ENCODE measurements at places on chromosomes 5 and 9.

- DNase-seq = no peak
Observed at GRCh38 chr5:90740244-90740799, 181.7 kb downstream of the ADGRV1 start.

DNA sequence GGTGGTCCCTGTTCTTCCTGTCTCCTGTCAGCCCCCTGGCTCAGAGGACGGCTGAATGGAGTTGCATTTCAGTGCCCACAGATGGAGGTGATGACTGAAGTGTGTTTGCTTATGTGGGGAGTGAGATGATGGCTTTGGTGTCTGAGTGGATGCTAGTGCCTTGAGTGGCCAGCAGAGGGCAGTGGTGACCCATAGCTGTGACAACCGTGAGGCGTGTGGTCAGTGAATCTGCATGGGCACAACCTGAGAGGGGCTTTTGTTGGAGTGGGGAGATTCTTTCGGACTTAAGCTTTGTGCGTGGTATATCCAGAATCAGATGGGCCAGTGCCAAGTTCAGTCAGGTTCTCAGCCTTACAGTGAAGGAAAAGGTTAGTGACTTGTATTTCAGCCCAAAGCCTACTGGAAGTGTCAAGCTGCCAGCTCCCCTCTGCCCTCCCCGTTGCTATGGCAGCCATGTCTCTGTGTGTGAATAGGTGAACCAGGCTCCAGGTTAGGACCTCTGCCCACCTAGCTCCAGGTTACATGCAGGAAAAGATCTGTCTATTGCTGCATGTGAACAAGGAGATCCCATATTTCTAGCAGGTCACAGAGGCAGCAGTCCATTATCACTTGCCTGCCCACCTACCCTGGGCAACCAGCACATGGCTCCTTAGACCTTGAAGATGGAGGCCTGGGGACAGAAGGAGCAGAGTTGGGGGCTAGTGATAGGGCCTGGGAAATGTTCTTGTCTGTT lies 14.7 kb upstream of the CXXC5 start:
- DNase-seq = peak; percentile 89

DNA sequence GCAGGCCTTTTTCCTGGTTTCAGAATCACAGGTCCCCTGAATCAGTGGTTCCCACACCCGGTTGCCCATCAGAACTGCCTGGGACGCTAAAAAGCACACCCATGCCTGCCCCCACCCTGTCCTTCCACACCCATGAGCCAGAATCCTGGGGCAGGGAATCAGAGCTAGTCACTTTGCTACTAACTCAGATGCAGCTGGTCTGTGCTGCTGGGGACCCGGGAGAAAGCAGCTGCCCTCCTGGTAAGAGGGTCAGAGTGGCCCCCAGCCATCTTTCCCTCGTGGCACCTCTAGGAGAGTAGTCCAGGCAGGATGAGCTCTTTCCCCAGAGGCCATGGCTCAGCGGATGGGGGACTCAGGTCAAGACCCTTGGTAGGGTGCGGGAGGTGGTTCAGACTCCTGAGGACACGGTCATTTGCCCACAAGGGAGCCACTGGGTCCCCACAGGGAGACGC lies 11.3 kb upstream of the NUP214 start:
- DNase-seq = no peak

DNA sequence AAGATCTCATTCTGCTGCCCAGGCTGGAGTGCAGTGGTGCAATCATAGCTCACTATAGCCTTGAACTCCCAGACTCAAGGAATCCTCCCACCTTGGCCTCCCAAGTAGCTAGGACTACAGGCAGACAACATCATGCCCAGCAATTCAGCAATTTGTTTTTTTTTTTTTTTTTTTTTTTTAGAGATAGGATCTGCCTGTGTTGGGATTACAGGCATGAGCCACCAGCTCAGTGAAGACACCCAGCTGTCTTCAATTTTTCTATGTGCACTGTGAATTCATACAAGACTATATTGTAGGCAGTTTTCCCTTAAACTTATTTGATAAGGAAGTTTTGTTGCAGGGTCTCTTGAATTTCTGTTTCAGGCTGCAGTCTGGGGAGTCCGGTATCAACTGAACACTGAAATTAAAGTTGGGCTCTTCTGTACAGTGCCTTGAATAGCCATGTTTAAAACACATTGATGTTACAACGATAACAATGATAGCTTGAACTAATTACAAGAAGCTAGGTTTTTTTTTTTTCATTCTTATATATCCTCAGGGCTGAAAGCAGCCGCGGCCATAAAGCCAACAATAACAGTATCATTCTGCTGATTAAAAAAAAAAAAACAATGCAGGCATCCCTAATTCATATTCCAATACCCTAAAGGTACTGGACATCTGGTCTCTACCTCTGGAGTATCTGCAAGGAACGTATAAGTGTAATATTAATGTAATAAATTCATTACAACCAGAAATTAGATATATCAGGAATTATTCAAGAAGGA lies 63.5 kb downstream of the MPDZ start:
- no peak for DNase-seq

GRCh38 chr5:91850031-91850430 lies 466.9 kb upstream of the ARRDC3 start:
- DNase-seq = no peak

DNA sequence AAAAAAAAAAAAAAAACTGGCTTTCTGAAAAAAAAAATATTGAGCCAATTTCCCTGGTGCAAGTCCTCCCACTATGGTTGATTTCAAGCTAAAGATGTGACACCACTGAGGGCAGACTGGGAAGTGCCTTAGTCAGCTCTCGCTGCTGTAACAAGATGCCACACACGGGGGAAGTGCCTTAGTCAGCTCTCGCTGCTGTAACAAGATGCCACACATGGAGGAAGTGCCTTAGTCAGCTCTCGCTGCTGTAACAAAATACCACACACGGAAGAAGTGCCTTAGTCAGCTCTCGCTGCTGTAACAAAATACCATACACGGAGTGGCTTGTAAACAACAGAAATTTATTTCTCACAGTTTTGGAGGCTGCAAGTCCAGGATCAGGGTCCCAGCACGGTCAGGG lies 23.4 kb downstream of the BTNL9 start:
- DNase-seq = no peak

DNA sequence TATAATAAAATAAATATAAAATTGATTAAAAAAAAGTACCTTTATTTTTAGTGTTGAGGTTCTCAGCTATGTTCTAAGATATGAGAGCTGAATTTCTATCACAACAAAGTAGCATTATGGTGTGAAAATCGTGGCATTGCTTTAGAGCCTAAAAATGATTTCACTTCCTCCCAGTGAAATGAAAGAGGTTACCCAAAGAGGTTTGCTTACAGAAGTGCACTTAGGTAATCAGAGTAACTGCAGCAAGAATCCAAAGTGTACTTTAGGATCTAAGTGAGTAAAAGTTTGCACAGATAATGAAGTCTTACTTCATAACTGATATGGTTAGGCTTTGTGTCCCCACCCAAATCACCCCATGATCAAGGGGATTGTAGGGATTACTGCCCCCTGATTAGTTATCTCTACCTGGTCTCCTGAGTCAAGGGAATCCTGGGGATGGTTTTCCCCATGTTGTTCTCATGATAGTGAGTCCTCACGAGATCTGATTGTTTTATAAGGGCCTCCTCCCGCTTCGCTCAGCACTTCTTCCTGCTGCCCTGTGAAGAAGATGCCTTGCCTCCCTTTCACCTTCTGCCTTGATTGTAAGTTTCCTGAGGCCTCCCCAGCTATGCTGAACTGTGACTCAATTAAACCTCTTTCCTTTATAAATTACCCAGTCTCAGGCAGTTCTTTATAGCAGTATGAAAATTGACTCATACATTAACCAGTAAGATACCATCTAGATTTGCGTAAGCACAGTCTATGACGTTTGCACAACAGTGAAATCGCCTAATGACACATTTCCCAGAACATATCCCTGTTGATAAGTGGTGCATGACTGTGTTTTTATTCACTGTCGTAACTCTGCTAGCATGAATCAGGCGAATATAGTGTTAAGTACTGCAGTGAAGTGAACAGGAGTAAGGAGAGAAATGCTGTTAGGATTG lies 40.3 kb upstream of the LRRC70 start:
- DNase-seq = no peak

DNA sequence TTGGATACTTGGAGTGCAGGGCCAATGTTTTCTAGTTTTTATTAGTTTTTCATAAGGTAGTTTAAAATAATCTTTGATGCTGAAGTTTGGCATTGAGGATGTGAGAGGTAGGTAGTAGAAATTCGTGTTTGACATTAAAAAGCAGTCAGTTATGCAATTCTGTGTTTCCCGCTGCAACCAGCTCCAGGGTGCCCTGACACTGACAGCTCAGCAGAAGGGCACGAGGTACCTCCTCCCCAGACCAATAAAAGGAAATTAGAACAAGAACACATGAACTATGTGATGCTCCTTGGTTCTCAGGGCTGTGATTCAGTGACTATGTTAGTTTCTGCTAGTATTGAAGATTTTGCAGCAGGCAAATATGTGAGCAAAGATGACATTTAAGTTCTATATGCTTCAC lies 40.2 kb downstream of the NSUN2 start:
- DNase-seq = no peak

DNA sequence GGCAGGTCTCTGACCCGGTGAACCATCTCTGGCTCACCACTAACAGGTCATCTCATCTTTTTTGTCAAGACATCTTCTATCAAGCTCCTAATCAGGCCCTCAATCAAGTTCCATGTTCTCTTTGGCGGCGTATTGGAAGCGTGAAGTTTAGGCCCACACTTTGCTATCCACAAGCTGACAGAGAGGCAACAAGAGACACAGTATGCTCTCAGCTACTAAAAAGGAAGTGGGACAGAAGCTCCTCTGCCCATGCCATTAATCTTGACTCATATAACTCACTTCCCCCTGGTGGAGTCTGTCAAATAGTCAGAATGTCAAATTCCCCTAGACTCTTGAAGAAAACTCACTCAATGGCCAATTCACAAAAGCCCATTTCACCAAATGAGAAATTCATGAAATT lies 77.6 kb upstream of the TMC1 start:
- DNase-seq = no peak

DNA sequence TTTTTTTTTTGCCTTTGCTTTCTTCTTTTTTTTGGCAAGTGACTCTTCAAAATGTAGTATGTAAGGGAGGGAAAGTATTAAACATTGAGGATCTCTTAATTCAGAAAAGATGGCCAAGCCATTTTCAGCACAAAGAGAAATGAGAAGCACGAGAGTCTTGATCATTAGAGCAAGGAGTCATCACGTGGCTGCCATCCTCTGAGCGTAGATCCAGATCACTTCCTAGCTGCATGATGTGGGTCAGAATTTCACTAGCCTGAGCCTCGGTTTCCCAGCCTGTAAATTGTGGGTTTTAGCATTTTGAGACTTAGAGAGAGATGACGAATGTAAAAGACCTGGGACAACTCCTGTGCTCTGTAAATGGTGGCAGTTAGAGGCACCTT lies 312.9 kb downstream of the ARHGEF28 start:
- no peak for DNase-seq

DNA sequence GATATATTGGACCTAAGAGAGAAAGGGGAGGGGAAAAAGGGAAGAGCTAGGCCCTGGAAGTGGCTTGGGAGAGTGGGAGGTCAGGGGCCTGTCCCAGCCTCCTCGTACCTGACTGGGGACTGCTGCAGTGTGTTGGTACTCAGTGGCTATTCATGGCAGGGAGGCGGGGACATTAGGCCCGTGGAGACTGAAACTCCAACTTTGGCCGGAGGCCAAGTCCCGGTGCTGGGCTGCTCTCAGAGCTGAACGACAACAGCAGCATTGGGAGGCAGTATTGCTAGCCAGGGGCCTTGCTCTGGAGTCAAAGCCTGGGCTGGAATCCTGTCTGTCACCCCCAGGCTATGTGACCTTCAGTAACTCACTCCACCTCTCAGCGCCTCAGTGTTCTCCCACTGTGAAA lies 37.8 kb downstream of the NEURL1B start:
- DNase-seq = no peak

DNA sequence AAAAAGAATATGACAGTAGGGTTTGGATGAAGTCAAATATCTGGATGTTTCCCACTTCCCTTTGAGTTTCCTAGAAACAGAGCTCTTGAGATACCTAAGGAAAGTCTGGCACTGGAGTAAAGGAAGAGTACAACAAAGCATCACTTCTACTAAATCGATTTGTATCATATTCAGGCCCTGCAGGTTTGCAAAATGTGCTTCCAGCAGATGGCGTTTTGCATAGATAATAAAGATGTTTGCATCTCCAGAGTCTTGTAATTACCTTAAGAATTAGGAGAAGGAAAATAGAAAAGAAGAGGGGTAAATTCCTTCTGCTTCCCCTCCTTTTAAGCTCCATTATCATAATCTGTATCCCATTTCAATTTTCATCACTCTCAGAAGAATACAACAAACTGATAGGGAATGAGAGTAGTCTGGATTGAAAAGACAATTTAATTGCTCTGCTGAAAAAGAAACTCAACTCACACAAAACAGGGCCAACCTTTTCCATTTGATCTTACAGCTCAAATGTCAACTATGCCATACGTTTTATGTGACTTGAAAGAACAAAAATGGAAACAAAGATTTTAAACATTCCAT lies 380.4 kb downstream of the PTPRD start:
- DNase-seq = no peak

DNA sequence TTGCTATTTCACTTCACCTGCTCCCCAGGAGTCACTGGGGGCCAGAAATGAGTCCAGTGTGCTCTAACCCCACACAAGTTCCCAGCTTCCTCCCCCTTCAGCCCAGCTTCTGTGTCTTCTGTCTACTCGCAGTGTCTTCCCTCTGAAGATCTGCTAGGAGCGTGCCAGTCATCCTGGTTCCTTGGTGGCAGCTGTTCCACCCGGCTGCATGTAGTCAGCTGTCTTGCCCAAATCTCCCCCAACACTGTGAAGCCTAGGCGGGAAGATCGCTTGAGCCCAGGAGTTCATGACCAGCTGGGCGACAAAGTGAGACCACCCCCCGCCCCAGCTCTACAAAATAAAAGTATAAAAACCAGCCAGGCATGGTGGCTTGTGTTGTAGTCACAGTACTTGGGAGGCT lies 154.0 kb downstream of the GDNF start:
- DNase-seq = no peak

DNA sequence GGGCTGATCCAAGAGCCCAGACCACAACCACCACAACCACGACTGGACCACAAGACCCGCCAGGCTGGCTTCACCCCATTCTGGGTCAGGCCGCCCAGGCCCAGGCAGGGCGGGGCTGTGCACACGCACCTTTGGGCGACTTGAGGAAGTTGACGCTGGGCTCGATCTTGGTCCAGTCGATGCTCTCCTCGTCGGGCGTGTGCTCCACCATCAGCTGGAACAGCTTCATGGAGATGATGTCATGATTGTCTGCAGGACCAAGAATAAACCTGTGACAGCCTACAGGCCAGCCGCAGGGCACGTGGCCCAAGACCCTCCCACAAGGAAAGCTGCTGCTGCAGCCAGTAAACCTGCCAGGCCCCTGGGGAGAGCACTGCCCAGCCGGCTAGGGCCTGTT lies 17.3 kb downstream of the LMAN2 start:
- no peak for DNase-seq

- no peak for DNase-seq
Observed at GRCh38 chr9:106177216-106177615, 482.9 kb downstream of the TMEM38B start.
